Stimulated activated CD4-positive, alpha-beta T cell treated with anti-CD3 and anti-CD28 coated beads, TNF-alpha, amount 100 ng/mL, for 24 hours (primary cell): ENCODE measurements at places on chromosomes 5 and 9.
A peak's percentile ranks its signal among the peaks of the same experiment; 100 is the strongest.

DNA sequence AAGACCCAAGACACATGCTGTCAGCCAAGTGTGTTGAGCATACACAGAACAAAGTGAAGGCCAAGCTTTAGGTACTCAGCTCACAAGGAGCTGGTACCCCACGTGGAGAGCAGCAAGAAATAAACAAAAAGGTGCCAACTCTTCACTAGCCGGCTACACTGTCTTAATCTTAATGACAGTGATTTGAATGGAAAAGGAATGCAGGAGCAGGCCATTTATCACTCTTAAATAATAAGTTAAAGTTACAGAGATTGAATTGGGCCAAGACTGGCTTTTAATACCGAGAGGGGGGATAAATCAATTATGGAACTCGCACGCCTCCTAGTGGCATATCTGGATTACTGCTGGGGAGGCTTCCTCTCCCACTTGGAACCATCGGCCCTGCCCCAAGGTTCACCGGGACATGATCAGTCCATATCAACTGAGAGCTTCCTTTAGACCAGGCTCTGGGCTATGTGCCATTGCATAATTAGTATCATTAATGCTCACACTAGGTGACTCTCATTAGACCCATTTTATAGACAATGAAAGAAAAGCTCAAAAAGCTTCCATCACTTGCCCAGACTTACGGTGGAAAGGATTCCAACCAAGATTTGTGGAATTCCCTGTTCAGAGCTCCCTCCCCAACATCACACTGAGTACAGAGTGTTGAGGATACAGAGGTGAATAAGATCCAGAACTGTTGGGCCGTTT, 94.0 kb downstream of the ACTL7B start:
- peak; percentile 4 for DNase-seq

- DNase-seq = no peak
These were observed 81.3 kb upstream of the ERCC6L2 start for GRCh38 chr9:95793924-95794828.

GRCh38 chr5:80411589-80412219, 3.8 kb downstream of the ZFYVE16 start:
- DNase-seq = no peak

DNA sequence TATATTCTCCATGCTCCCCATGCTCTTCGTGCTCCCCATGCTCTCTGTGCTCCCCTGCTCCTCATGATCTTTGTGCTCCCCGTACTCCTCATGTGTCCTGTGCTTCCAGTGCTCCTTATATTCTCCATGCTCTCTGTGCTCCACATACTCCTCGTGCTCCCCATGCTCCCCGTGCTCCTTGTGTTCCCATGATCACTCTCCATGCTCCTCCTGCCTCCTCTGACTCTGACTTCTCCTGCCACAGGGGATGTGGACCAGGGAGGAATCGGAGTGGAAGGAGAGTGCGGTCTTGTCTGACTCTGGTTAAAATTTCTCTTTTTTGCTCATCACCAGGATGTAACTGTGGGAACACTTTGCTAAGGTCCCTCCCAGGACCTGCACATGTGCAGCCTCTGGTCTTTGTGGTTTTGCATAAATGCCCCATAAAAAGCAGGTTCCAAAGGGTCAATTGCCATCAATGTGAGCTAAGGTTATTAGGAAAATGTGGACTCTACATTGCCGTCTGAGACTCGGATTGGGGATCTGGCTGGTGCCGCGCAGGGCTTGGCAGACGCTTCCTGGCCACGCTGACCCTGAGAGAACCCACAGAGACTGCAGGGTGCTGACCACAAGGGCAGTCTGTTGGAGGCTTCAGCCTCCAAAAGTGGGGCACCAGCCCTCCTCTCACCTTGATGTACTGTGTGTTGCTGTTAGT, 52.5 kb downstream of the TRIP13 start:
- no peak for DNase-seq

- DNase-seq = no peak
These were observed 91.2 kb upstream of the CPEB4 start for GRCh38 chr5:173796721-173797495.

- DNase-seq = no peak
These were observed 75.0 kb downstream of the TNC start for GRCh38 chr9:115042781-115043509.
